ENCODE measurements at places on chromosomes 2 and 18. TPM values are rescaled to one million over a fixed set of nuclear protein-coding genes. Genes with fewer than 3 reads are reported as not detected.
A peak's percentile ranks its signal among the peaks of the same experiment; 100 is the strongest.

AMER3 gene
- not detected for polyA plus RNA-seq

DNA sequence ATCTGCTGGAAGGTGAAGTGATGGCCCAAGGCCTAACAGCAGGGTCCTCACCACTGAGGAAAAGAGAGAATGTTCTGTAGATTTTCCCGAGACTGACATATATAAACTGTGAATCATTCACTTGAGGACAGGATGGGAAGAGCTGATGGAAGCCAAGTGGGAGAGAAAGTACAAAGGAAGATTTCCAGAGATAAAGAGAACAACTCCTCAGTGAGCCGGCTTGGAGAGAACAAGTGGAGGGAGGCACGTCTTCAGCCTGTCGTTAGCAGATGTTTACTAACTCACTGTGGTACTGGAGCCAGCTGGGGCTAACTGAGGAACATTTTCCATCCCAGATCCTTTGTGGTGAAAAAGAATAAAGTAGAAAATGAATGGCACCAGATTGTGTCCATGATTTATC is 552.9 kb upstream of the TNP1 start:
- no peak for DNase-seq

- no peak for DNase-seq
Observed at GRCh38 chr2:36769106-36769505, 72.6 kb downstream of the VIT start.

PLB1 gene
- polyA plus RNA-seq = not detected

DNA sequence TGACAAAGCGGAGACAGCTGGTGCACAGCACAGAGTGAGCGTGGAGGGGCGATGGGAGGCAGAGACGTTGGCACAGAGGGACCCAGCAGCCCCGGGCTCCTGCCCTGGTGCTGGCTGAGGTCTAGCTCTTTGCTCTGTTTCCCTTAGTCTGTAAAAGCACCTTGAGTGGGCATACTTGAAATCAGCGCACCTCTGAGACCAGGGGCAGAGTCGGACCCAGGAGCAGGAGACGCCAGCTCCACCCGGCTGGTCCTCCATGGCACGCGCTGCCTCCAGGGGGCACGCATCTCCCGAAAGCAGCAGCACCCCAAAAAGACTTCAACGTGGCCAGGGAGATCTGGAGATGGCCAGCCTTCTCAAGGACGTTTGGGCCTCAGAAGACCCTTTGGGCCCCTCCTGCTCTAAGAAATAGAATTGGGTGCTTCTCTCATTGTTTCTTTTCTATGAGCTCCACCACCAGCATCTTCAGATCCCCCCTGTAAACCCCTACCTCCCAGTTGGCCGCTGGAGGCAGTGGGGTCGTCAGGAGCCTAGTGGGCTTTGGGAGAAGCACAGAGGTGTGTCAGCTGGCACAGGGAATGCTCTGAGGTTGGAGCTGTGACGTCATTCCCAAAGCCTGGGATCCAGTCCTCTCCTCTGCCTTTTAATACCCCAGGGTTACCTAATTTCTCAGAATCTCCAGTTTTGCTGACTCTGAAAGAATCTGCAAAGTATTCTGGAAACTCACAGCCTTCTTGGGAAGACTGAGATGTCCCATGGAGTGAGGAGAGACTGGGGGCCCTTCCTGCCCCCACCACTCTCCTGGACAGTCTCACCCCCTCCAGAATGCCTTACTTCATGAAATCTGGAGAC is 58.9 kb downstream of the CIB4 start:
- no peak for DNase-seq

DNA sequence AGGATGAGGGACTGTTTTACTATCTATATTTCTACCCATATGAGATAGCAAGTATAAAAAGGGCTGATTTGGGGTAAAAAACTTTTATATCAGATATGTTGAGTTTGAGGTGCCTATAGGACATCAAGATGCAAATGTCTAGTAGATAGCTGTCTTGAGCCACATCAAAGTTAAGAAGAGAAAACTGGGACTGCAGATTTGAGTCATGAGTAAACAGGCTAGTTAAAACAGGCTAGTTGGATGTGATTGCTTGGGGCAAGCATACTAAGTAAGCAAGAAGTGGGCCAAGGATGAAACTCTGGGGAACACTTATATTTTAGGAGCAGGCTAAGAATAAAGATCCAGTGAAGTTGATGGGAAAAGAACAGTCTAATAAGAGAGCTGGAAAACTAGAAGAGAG is 2.8 kb upstream of the SCRN3 start:
- no peak for DNase-seq

PIEZO2 gene
- polyA plus RNA-seq = 4.8 TPM

GRCh38 chr2:177355874-177356273 is 36.7 kb upstream of the AGPS start:
- no peak for DNase-seq

DNA sequence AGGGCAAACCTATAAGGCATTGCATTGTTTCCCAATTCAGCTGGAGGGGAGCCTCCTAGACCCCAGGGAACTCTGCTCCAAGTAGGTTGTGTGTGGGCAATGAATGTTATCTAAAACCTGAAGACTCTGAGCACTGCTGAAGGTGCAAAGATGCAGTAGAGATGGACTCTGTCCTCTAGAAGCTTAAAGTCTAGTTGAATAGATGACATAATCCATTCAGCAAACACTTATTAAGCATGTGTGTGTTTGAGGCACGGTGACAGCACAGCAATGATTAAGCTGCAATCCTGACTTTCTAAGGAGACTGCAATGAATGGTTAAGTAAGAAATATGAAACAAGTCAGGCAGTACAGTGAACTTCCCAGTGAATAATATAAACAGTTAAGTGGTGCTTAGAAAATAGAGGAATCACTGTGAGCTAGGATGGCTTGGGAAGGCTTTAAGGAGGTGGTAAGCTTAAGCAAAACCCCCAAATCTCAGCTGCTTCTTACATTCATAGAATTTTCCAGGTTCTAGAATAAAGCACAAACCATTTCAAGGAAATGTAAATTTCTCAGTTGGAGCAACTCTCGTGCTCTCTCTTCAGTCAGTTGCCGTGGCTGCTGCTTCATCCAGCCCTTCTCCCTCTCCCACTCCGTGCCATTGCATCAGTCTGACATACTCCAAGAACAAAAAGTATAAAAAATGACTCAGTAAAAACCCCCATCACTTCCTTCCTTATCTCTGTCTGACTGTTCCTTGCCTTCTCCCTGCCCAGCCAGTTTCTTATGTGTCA is 19.1 kb downstream of the MXD1 start:
- no peak for DNase-seq

DNA sequence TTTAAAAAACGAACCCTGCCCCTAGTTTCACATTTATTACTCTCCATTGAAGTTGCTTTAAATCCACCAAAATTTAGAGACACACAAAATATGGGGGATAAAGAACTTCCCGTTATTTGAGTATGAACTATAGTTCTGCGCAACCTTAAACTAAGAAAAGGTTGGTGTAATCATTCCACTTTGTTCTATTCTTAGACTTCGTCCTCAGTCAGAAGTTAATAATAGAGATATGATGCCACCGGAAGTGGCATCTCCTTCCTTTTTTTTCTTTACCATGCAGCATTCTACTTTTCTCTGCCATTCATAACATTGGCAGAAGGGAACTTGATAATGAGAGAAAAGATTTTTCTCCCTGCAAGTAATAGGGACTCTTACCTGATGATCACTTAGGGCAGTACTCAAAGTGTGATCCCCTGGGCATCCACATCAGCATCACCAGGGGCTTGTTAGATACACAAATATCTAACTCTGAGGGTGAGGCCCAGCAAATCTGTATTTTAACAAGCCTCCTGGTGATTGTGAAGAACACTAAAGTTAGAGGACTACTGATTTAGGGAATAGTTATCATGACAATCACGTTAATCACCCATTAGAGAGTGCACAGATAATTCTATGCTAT is 147.7 kb upstream of the DTNA start:
- no peak for DNase-seq

- DNase-seq = no peak
Observed at GRCh38 chr2:42951263-42951938, 159.0 kb upstream of the HAAO start.

DNA sequence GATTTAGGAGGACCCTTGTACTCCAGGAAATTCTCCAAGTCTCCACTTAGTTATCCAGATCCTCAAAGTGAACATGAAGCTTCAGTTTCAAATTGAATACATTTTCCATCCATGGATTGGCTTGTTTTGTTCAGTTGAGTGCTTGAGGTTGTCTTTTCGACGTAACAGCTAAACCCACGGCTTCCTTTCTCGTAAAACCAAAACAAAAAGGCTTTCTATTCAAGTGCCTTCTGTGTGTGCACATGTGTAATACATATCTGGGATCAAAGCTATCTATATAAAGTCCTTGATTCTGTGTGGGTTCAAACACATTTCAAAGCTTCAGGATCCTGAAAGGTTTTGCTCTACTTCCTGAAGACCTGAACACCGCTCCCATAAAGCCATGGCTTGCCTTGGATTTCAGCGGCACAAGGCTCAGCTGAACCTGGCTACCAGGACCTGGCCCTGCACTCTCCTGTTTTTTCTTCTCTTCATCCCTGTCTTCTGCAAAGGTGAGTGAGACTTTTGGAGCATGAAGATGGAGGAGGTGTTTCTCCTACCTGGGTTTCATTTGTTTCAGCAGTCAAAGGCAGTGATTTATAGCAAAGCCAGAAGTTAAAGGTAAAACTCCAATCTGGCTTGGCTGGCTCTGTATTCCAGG is at the start of gene CTLA4:
Gene CTLA4, plus strand, starts transcription at position 211 of the 640 bp plus-strand sequence. Its CDS starts 172 bp downstream, at position 383.
- no peak for DNase-seq

DNA sequence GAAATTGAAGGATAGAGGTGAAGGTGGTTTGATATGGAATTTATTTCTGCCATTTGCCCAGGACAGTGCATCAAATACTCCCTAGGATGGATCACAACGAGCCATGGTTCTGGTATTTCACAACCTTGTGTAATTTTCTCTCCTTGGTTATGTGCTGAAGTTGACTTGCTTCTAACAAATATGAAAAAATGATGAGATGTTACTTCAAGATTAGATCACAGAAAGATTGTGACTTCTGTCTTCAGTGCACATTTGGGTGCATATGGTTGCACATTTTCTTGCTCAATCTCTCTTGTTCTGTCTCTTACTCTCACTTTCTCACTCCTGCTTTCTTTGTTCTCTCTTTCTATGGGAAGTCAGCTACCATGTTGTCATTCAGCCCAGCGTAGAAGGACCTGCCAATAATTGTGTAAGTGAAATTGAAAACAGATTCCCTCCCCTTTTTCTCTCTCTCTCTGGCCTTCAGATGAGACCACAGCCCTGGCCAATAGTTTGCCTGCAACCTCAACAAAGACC is 104.6 kb upstream of the RMDN2 start:
- no peak for DNase-seq

DNA sequence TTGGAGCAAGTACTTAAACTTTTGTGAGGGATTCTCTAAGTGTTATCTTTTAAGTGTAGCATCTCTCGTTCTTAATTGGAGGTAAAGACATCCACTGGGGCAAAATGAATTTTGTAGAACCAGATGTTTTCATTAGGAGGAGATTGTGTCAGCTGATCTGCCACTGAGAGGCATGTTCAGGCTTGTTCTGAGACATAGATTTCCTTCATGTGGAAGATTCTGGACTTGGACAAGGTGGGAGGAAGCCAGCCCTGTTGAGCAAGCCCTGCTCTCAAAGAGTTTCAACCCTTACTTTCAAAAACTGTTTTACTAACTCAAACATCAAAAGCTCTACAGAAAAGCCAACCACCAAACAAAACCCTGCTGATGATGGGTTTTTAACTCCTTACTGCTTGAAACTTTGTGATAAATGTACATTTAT is 6.5 kb downstream of the MAP4K4 start:
- DNase-seq = no peak

DNA sequence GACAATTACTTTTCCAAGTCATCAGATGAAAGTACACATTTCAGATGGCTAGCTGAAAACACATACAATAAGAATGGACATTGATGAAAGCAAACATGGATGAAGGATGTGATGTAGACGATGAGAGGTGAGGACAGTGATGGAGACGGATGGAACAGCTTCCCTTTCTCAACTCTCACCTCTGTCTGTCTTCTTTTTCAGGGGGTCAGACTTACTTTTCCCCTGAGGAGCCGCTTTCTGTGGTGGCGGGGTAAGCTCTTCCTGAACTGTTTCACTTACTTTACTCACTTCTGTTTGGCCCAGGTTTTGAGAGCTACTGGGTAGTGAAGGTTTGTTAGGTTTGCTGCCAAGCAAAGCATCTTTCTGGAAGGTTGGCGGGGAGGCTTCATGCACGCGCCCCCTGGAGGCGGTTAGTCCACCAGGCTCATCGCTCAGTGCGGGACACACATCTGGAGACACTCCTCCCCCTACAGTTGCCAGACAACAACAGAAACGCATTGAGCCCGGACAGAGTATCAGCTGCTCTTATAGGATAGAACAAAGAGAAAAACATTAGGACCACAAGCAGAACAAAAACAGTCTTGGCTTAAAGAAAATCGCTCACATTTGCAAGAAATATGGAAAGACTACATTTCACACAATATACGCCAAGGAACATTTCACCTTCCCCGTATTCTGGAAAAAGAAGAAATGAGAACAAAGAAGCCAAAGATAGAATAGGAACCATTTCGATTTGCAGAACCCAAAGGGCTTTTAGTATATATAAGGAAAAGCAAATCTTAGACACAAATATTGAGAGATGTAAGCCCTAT is 90.5 kb downstream of the MYOM1 start:
- peak; percentile 98 for DNase-seq

GRCh38 chr2:233360771-233361176 is 6.5 kb downstream of the DGKD start:
- peak; percentile 33 for DNase-seq

DNA sequence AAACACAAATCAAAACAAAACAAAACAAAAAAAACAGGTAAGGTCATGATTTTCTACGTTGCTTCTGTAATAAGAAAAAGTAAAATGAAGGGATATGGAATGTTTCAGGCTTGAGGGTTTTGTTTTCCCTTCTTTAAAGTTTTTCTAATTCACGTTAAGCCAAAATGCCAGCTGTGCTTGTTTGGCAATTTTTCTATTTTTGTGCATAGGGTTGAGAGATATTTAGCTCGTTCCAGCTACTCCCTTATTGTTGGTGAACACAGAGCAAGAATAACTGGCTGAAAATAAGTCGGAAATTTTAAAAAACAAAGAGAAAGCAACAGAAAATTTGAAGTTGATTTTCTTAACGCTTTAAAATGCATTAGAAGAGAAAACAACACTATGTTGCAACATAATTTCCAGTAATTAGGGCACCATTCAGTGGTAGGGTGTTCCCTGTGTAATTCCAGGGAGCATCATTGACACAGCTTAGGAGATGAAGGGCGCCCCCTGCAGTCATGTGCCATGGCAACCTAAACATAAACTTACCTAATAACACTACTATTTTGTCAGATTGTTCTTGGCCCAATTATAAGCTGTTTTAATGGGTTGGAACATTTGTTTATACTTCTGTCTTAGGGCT is 99.5 kb downstream of the DTNA start:
- DNase-seq = peak; percentile 88

- DNase-seq = no peak
Observed at GRCh38 chr18:4157352-4157751, 297.8 kb downstream of the DLGAP1 start.

DNA sequence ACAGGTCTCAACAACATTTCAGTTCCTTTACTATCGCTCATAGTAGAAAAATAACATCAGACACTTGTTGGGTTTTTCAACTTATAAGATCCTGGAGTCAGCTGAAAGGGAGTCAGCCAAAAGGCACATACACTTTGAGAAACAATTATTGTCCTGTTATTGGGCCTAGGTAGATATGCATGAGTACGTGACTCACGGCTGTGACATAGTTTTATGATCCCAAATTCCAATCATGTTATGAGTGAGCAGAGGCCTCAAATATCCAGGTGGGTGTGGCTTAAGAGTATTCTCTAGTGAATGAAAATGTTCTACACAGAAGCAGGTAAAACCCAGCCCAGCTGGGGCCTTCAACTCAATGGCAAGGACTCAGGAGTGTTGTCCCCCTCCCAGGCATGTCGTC is 27.2 kb downstream of the SERPINB8 start:
- DNase-seq = no peak
